Activated effector memory CD4-positive, alpha-beta T cell treated with Interleukin-2 at 50 U/mL for 16 hours (primary cell): ENCODE measurements at places on chromosomes 12 and 14.

DNA sequence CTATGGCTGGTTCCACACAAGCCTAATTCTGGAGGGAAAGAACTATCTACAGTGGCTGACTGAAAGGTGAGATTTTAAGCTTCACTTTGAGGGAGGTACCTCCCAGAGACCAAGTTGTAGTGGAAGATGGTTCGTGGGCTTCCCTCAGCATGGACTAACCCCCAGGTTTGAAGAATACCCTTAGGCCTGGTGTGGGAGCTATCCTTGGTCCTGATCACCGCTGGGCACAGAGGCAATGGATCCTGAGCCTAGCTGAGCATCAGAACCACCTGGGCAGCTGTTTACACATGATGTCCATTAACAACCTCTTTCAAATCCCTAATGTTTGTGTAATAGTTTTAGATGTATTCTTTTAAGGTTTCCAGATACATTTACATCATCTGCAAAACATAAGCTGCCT, 10.3 kb downstream of the DAO start:
- no peak for DNase-seq

DNA sequence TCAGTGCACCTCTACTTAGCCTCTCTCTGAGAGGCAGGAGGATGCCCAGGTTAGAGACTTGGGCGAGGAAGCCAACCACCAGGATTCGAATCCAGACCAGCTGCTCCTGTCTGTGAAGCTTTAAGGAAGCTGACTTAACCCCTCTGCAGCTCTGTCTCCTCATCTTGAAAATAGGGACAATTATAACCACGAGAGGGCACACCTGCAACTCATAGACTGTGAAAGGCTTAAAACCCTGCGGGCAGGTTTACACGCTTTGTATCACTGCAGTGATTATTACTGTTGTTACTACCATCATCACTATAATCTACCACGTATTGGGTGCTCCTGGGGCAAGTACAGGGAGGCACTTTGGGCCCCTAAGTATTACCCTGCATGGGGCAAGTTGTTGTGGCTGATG, 379.8 kb downstream of the VRK1 start:
- DNase-seq = peak; percentile 8

GRCh38 chr12:121241156-121241970, 31.4 kb downstream of the P2RX4 start:
- no peak for DNase-seq

GRCh38 chr14:91997492-91997891, 42.4 kb downstream of the TRIP11 start:
- DNase-seq = no peak

DNA sequence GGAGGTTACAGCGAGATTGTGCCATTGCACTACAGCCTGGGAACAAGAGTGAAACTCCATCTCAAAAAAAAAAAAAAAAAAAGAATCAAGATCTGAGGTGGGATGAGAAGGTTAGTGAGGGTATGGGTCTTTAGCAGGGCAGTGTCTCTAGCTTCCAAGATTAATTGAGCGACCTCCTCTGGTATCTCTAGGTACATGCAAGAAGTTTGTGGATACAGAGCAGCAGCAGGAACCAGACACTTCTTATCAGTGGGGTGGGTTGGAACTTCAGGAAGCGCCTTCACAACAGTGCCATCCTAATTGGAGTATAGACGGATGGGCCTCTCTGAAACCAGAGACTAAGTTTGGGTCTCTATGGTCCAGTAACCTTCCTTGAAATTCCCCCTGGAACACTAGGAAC, 51.9 kb upstream of the CISTR start:
- no peak for DNase-seq
